ENCODE measurements at places on chromosomes 12 and 14. TPM values are rescaled to one million over a fixed set of nuclear protein-coding genes. Genes with fewer than 3 reads are reported as not detected.
A peak's percentile ranks its signal among the peaks of the same experiment; 100 is the strongest.

GRCh38 chr12:15601210-15601800 lies 187.9 kb downstream of the EPS8 start:
- H3K4me1 ChIP-seq, result no peaks in the 10 kb centered on the region
- H3K36me3 ChIP-seq, result no peaks in the 10 kb centered on the region
- H3K27me3 ChIP-seq, result peaks cover 3% of the 10 kb centered on the region
- no peak overlapping the region for H3K4me3 ChIP-seq
- no peak for DNase-seq
- no peak overlapping the region for H3K27ac ChIP-seq

GRCh38 chr12:77392467-77393088 lies 327.2 kb upstream of the E2F7 start:
- no peaks in the 10 kb centered on the region for H3K27me3 ChIP-seq
- no peak for DNase-seq
- H3K4me1 ChIP-seq, result no peaks in the 10 kb centered on the region
- H3K27ac ChIP-seq, result no peak overlapping the region

DNA sequence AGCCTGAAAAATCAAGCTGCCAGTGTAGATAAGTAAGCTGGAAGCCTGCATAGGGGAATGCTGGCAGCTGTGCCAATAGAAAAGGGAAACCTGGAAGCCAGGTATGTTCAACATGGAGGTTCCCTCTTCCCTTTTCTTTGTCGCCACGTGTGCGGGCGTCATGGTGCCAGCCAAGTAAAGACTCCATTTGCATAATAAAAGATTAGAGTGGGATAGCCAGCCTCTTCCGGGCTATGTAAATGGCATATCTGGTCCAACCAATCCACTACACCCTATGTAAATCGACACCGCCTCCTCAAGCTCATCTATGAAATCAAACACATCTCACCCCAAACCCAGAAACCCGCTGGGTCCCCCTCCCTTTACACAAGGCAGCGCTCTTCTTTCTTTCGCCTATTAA lies 5.6 kb upstream of the ADGRD1 start:
- DNase-seq, result no peak
- no peak overlapping the region for H3K27ac ChIP-seq
- H3K4me3 ChIP-seq, result no peak overlapping the region
- H3K36me3 ChIP-seq, result no peaks in the 10 kb centered on the region
- peaks cover 24% of the 10 kb centered on the region for H3K27me3 ChIP-seq

GRCh38 chr12:123958462-123958861 lies 14.2 kb downstream of the CCDC92 start:
- DNase-seq, result no peak
- no peak overlapping the region for H3K4me3 ChIP-seq
- peaks cover 2% of the 10 kb centered on the region for H3K4me1 ChIP-seq
- no peak overlapping the region for H3K27ac ChIP-seq

DNA sequence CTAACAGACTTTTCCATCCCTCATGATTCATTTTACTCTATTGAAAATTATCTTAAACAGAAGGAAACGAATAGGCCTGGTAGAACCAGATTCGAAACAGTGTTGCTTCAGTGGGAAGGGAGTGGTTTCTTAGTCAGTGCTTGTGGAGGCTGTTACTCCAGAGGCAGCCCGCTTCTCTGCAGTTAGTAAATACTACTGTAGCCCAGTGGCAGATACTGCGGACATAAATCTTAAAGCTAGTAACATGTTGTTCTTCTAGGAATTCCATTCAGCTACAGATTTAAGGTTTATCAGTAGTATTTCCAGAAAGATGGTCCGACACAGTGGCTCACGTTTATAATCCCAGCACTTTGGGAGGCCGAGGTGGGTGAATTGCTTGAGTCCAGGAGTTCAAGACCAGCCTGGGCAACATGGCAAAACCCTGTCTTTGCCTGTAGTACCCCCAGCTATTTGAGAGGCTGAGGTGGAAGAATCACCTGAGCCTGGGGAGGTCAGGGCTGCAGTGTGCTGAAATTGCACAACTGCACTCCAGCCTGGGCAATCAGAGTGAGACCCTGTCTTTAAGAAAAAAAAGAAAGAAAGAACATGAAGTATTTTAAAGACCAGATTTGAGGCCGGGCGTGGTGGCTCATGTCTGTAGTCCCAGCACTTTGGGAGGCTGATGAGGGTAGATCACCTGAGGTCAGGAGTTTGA lies 45.9 kb downstream of the DIP2B start:
- no peak for DNase-seq
- H3K27me3 ChIP-seq, result no peaks in the 10 kb centered on the region
- no peak overlapping the region for H3K27ac ChIP-seq
- H3K4me3 ChIP-seq, result no peak overlapping the region
- no peaks in the 10 kb centered on the region for H3K36me3 ChIP-seq

- peak overlapping the region; percentile 87 for H3K27ac ChIP-seq
- H3K4me3 ChIP-seq, result peak overlapping the region; percentile 8
- peaks cover 59% of the 10 kb centered on the region for H3K4me1 ChIP-seq
- H3K27me3 ChIP-seq, result no peaks in the 10 kb centered on the region
- DNase-seq, result peak; percentile 50
- H3K36me3 ChIP-seq, result no peaks in the 10 kb centered on the region
Measured at GRCh38 chr14:95519699-95520098, 3.2 kb upstream of the SYNE3 start.

GRCh38 chr14:68791902-68792677 lies 777 bp downstream of the ZFP36L1 start:
- H3K36me3 ChIP-seq, result no peaks in the 10 kb centered on the region
- H3K4me1 ChIP-seq, result peaks cover 20% of the 10 kb centered on the region
- H3K27me3 ChIP-seq, result no peaks in the 10 kb centered on the region
- H3K27ac ChIP-seq, result peak overlapping the region; percentile 100
- peak overlapping the region; percentile 95 for H3K4me3 ChIP-seq

GRCh38 chr12:22459838-22460490 lies 84.4 kb downstream of the C2CD5 start:
- no peaks in the 10 kb centered on the region for H3K27me3 ChIP-seq
- no peaks in the 10 kb centered on the region for H3K4me1 ChIP-seq
- H3K27ac ChIP-seq, result no peak overlapping the region
- peak; percentile 19 for DNase-seq
- H3K36me3 ChIP-seq, result peaks cover 9% of the 10 kb centered on the region

TAS2R13 gene
- 1.4 TPM for total RNA-seq

COQ10A gene
- total RNA-seq, result 29.9 TPM

DNA sequence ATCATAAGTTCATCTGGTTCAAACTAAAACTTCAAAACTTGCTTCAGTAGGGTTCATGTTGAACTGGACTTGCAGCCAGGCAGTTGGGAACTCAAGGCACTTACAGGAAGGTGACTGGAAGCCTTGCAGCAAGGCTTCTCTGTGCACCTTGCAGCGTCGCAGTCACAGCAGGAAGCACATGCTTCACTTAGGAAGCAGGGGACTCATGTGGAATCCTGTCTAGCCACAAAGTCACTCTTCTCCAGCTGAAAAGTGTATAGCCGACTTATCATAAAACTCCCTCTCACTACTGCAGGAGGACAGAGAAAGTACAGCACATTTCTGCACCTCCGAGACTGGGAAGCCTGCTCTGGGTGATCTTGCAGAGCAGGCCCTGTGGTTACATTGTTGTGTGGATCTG lies 114.0 kb upstream of the PRB2 start:
- peaks cover 19% of the 10 kb centered on the region for H3K27me3 ChIP-seq
- H3K36me3 ChIP-seq, result no peaks in the 10 kb centered on the region
- no peak overlapping the region for H3K4me3 ChIP-seq
- no peak for DNase-seq

- H3K4me1 ChIP-seq, result no peaks in the 10 kb centered on the region
- no peaks in the 10 kb centered on the region for H3K36me3 ChIP-seq
- no peak for DNase-seq
- H3K27ac ChIP-seq, result no peak overlapping the region
Measured at GRCh38 chr14:64060648-64061096, 207.9 kb downstream of the SYNE2 start.

GRCh38 chr14:81005540-81006228 lies 50.3 kb downstream of the TSHR start:
- H3K4me3 ChIP-seq, result no peak overlapping the region
- no peak overlapping the region for H3K27ac ChIP-seq
- no peaks in the 10 kb centered on the region for H3K27me3 ChIP-seq
- DNase-seq, result no peak

- H3K27ac ChIP-seq, result no peak overlapping the region
- no peak for DNase-seq
- H3K27me3 ChIP-seq, result peaks cover 2% of the 10 kb centered on the region
- H3K4me1 ChIP-seq, result no peaks in the 10 kb centered on the region
- H3K4me3 ChIP-seq, result no peak overlapping the region
Measured at GRCh38 chr14:94227029-94227428, 52.9 kb downstream of the PPP4R4 start.

GRCh38 chr12:6263931-6264330 lies 46.6 kb upstream of the PLEKHG6 start:
- no peak overlapping the region for H3K4me3 ChIP-seq
- no peaks in the 10 kb centered on the region for H3K36me3 ChIP-seq
- no peak overlapping the region for H3K27ac ChIP-seq
- H3K4me1 ChIP-seq, result no peaks in the 10 kb centered on the region
- peaks cover 9% of the 10 kb centered on the region for H3K27me3 ChIP-seq

GDF11 gene
- 7.5 TPM for total RNA-seq

All from T-cell (primary cell).